ENCODE measurements at places on chromosomes 12 and 14.
A peak's percentile ranks its signal among the peaks of the same experiment; 100 is the strongest.

DNA sequence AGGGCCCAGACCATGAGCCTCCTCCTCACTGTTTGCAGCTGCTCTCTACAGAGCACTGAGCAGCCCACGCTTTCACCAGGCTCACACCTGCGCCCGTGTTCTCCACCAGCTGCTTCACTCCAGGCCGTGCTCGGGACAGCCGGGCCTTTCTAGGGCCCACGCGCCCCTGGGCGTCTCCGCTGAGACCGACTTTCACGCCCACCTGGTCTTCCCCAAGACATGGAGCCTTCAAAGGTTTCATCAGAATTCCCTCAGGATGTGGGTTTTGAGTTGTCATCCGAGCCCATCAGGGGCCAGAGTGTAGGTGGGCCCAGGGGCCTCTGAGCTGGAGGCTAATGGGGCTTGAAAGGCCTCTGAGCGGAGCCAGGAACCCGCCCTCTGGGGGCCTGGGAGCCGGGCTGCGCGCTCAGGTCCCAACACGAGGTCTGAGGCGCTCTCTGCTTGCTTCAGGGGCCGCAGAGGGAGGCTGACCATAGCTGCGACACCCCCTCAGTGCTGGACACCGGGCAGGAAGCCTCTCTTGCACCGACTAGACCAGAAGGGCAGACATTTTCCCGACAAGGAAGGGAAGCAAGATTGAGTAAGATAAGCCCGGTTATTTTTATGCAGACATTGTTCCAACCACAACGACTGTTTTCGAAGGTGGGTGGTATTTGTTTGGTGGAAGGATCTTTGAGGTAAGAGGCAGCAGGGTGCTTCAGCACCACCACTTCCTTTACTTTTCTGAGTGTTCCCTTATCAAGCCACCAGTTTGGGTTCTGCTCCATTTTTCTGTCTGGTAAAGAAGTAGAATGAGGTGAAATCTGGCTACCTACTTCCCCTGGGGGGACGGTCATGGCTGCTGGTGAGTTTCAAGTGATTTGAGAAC is 125.0 kb upstream of the FUT8 start:
- peak; percentile 10 for DNase-seq

- no peak for DNase-seq
Observed at GRCh38 chr12:27057543-27057942, 24.8 kb downstream of the C12orf71 start.

DNA sequence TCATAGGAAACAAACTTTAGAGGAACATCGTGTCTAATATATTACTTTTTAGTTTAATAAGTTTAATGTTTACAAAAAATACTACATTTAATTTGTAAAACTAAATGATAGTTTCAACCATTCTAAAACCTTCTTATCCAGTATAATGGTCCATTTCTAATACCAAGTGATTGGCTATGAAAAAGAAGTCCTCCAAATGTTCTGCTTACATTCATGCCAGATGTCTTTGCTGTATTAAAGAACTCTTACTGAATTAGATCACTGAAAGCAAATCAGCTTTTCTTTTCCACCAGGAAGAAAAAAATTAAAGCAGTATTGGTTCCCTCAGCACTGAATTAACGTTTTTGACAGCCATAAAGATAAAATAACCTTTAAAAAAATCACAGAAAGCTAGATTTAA is 3.7 kb downstream of the NOVA1 start:
- DNase-seq: no peak

GRCh38 chr14:99468836-99469592 is 11.6 kb downstream of the SETD3 start:
- no peak for DNase-seq

GRCh38 chr14:53494587-53494986 is 341.5 kb upstream of the DDHD1 start:
- DNase-seq: no peak

GRCh38 chr12:65282840-65283239 is 4.4 kb downstream of the MSRB3 start:
- DNase-seq: no peak

GRCh38 chr12:19575337-19576243 is 136.3 kb downstream of the AEBP2 start:
- no peak for DNase-seq

- DNase-seq: no peak
Observed at GRCh38 chr14:31877255-31877798, 199.8 kb upstream of the ARHGAP5 start.

GRCh38 chr12:62379026-62379722 is 87.5 kb upstream of the MON2 start:
- no peak for DNase-seq

GRCh38 chr14:89312932-89313331 is 104.1 kb downstream of the FOXN3 start:
- no peak for DNase-seq

- DNase-seq: no peak
Observed at GRCh38 chr12:89235189-89235993, 116.9 kb downstream of the DUSP6 start.

GRCh38 chr12:153080-153746 is 60.7 kb downstream of the SLC6A12 start:
- peak; percentile 16 for DNase-seq

DNA sequence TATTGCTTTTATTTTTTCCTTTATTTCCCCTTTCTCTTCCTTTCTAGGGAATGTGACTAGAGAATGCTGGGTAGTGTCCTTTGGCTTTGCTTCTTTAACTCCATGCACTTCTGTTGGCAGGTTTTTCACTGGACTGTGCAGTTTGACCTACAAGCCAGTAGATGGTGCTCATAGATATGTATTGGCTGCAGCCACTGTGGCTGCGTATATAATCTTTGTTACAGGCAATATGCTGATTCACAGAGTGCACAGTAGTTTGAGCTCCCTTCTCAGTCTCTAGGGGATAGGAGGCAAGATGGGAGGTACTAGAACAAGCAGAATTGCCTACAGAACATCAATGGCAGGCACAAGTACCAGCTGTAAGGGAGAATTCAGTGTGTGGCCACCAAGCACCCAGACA is 503.5 kb downstream of the LRFN5 start:
- no peak for DNase-seq

DNA sequence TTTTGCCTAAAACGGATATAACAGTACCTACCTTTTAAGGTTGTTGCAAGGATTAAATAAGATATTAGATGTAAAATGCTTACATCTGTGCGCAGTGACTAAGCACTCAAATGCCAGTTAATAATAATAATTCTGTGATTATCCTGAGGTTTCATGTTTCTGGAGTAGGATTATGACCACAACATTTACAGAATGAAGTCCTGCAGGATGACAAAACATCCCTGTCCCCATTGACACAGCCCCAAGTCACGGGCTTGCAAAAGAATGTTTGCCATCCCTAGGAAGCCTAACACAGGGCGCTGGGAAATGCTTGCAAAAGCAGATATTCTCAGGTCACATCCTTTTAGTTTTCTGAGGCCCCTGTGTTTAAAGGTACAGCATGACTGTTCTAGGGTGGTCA is 20.1 kb downstream of the SUSD6 start:
- no peak for DNase-seq

DNA sequence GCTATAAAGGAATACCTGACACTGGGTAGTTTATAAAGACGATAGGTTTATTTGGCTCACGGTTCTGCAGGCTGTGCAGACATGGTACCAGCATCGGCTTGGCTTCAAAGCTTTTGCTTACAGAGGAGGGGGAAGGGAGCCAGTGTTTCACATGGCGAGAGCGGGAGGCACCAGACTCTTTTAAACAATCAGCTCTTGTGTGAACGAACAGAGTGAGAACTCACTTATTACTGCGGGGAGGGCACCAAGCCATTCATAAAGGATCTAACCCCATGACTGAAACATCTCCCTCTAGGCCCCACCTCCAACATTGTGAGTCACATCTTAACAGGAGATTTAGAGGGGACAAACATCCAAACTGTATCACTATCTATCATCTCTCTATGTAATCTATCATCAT is 227.4 kb downstream of the TMEM132D start:
- no peak for DNase-seq

- DNase-seq: no peak
Observed at GRCh38 chr12:7344833-7345606, 41.1 kb downstream of the ACSM4 start.

DNA sequence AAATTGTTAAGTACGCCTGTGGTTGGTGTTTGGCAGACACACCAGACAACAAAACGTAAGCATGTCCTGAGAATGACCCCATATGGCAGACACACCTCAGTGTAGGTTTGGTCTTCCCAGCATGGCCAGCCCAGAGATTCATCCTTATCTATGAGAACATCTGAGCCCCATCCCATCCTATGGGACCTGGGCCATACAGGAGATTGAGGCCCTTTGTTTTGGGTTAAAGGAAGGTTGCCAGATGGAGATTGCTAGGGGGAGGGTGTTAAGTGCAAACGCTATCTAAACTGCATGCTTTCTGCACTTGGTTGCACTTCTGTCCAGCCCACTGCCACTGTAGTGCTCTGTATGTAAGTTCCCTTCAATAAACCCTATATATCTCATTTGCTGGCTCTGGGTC is 4.1 kb upstream of the PCNX4 start:
- DNase-seq: no peak

DNA sequence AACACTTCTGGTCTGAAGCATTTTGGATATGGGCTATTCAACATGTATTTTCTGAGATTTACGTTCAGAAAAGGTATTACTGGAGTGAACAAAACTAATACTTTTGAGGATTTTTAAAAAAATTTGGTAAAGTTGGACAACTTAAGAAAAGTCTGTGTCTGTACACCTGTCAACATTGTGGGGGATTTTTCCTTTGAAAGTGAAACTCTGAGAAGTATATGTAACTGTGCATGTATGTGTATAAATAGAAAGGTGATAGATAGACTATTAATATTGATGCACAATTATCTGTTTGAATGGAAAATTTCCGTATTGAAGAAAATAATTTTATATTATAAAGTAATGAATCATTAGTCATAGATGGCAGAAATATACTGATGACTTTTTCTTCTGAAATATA is 312.8 kb upstream of the MDGA2 start:
- DNase-seq: no peak

- no peak for DNase-seq
Observed at GRCh38 chr14:24379907-24380730, 12.1 kb downstream of the NFATC4 start.

Measured in activated CD8-positive, alpha-beta memory T cell treated with anti-CD3 and anti-CD28 coated beads for 1 hour (primary cell).